H1 (cell line): ENCODE measurements at places on chromosomes 6 and 20. TPM values are rescaled to one million over a fixed set of nuclear protein-coding genes. Genes with fewer than 3 reads are reported as not detected.

Gene HMGN3
- 54.8 and 84.4 TPM in 2 replicates for polyA plus RNA-seq

Gene FOXF2
- 0.05 TPM in 2 replicates for polyA plus RNA-seq

Gene SOD2
- 30.6 and 31.1 TPM in 2 replicates for polyA plus RNA-seq

Gene MDFI
- polyA plus RNA-seq, result 65.6 and 78.9 TPM in 2 replicates

Gene RSPO3
- polyA plus RNA-seq, result 0.02 TPM in 1 of 2 replicates, not detected in the other

Gene SLC22A16
- not detected in 2 replicates for polyA plus RNA-seq

Gene CCN2
- 25.0 and 47.5 TPM in 2 replicates for polyA plus RNA-seq

Gene SDC4
- polyA plus RNA-seq, result 29.9 and 34.6 TPM in 2 replicates

Gene HAO1
- polyA plus RNA-seq, result not detected in 2 replicates

Gene OPN5
- polyA plus RNA-seq, result not detected in 2 replicates

Gene GUCA1A
- 23.4 and 24.6 TPM in 2 replicates for polyA plus RNA-seq

Gene PPP1R14C
- polyA plus RNA-seq, result 0.13 and 0.30 TPM in 2 replicates
